ENCODE measurements at places on chromosomes 1 and 21.

DNA sequence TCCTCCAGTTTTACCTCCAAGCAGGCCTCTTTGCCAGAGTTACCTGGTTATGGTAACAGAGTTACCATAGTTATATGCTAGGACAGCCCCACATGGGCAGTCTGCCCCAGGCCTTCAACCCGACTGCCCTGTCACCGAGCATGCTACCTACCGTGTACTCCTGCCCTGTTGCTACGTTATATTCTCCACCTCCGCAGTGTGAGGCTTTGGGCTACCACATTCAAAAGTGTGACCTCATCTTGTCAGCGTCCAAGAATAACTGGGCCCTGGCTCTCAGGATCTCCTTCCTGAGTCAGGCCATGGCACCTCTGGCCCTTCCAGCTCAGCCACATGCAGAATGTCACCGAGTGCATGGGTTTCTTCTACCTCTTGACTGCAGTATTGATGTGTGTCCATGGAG lies 8.9 kb downstream of the MAPKAPK2 start:
- no peak for DNase-seq

GRCh38 chr1:6646499-6647148 lies 22.0 kb downstream of the THAP3 start:
- DNase-seq, result peak; percentile 20

- DNase-seq, result no peak
Observed at GRCh38 chr1:15775706-15776105, 17.1 kb downstream of the FBLIM1 start.

DNA sequence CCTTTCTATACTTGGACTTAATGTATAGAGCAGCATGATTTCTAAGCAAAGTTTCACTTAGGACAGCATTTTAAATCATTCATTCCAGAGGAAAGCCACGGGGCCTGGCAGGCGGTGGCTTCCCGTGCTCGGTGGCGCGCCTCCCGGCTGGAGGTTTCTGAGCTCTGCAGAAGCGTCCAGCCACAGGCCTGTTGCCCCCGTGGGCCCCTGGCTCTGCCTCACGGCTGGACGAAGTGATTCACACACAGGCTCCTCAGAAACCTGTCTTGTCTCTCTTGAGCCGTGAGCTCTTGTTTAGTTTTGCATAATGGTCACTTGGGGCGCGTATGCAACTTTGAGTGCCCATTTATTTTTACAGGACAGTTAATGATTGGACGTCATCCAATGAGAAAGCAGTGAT lies 22.1 kb upstream of the DIP2A start:
- DNase-seq, result no peak

- no peak for DNase-seq
Observed at GRCh38 chr1:150534002-150534401, 15.2 kb upstream of the ADAMTSL4 start.

DNA sequence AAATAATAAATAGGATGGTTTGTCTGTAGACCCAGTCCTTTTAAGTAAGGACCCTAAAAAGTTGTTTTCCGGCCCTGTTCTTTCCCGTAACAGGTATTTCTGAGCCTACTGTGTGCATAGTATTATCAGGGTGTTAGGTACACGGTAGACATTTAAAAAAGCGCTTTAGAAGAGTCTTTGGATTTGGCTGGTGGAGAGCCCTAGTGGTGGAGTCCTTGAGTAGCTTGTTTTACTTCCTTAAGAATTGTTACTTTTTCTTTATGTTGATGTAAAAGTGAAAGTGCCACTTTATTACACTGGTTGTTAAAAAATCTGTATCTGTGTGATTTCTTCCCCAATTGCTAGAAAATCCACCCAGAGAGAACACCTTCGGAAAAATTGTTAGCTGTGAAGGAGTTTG lies 36.8 kb downstream of the SMYD2 start:
- no peak for DNase-seq

DNA sequence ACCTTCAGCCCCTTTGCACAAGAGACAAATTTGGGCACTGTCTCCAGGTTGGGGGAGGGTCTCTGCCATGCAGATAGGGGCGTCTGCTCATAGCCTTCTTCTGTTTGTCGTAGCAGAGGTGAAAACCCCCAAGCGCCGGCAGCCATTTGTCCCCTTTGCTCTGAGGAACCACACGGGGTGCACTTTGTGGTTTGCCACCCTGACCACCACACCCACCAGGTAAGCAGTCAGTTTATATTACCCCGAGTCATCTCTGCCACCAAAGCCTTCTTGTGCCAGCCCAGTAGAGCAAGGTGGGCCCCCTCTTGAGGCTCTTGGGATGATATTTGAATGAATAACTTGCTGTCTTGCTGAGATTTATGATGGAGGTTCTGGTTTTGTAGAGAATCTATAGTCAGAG lies 111.8 kb downstream of the VPS13D start:
- DNase-seq, result no peak

- no peak for DNase-seq
Observed at GRCh38 chr1:212077028-212077427, 41.5 kb downstream of the DTL start.

- no peak for DNase-seq
Observed at GRCh38 chr1:198102454-198102827, 54.4 kb upstream of the NEK7 start.

DNA sequence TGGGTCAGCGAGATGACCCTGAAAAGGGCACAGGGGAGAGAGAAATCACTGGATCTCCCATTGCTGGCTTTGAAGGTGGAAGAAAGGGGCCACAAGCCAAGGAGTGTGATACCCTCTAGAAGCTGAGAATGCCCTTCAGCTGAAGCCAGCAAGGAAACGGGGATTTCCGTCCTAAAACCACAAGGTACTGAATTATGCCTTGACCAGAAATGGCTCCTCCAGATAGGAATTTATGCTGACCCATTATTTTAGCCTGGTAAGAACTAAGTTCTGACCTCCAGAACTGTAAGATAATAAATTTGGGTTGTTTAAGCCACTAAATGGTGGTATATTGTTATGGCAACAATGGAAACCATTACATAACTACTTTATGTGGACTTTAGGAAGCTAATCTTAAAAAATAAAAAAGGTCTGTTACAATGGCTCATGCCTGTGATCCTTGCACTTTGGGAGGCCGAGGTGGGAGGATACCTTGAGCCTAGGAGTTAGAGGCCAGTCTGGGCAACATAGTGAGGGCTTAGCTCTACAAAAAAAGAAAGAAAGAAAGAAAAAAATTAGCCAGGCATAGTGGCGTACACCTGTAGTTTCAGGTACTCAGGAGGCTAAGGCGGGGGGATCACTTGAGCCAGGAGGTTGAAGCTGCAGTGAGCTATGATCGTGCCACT lies 3.6 kb upstream of the H6PD start:
- DNase-seq, result no peak

- DNase-seq, result peak; percentile 68
Observed at GRCh38 chr1:220999872-221000863, 120.9 kb downstream of the HLX start.

- no peak for DNase-seq
Observed at GRCh38 chr1:38418195-38419030, 371.8 kb upstream of the POU3F1 start.

DNA sequence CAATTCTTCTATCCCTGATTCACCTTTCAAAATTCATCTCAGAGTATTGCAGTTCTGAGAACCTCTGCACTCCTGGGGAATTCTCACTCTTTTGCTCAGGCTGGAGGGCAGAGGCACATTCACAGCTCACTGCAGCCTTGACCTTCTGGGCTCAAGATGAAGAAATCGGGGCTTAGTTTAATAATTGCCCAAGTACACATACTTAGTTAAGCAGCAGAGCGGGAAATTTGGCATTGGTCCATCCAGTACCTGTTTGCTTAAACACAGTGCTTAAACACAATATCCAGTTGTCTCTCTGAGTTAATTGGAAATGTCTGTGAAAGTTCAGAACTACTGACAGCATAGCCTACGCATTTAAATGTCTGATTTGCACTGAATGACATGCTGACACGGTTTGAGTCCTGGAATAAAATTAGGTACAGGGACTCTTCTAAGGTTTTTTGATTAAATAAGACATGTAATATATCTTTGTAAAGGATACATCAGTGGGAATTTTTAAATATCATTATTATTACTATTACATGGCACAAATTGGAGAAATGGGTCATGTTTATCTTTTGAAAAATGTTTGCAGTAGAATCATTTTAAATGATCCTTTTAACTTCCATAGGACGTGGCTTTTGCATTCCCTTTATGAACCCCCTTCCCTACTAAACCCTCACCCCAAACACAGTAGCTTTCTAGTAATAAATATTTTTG lies 337.4 kb downstream of the SRGAP2C start:
- DNase-seq, result no peak

DNA sequence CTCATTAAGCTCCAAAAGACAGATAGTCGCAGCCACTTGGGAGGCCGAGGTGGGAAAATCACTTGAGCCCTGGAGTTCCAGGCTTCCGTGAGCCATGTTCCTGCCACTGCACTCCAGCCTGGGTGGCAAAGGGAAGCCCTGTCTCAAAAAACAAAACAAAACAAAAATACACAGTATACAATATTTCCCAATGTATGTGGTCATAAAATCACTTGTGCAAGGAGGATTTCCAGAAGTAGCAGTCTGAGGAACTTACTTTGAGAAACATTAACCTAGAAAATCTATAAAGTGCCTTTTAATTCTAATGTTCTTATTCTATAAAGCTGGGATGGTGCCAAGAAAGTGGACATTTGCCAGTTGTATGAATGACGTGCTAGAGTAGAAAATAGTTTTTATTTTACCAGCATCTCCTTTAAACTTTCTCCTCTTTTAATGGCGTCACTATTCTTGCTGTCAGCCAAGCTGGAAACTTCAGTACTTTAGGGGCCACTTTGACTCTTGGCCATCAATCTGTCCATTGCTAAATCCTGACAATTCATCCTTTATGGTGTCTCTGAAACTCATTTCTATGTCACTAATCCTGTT lies 22.5 kb downstream of the FAM177B start:
- DNase-seq, result no peak

DNA sequence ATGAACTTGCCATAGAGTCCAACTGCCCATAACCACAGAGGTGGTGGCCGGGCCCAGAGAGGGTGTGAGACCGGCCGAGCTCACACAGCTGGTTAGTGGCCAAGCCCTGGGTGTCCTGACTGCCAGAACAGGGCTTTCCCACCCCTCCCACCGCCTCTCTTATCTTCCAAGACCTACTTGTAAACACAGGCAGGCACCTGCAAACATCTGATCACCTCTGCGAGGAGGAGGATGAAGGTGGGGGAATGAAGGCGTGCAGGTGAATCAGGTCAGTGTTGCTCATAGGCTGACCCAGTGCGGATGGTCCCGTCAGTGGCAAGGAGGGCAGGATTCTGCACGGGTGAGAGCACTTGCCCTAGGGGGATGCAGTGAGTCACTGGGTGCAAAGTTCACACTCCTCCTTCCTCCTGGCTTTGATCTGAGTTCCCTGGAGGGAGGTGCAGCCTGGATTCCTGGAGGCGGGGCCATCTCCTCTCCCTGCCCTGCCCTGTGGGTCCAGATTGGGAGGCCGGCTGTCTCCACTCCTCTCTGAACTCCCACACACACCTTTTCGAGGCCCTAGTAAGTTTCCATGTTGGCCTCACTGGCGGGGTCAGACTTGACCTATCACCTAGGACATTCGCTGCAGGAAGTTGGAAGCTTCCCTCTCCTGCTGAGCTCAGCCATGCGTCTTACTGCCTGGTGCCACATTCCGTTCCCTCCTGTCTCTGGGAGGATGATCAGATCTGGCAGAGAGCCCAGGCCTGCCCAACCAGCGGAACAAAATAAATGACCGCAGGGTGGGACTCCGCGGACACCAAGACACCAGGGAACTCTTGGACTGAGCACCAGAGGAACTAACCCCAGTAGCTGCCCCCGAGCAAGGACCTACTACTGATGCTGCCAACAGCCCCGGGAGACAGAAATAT lies 7.3 kb downstream of the UQCRHL start:
- DNase-seq, result no peak

DNA sequence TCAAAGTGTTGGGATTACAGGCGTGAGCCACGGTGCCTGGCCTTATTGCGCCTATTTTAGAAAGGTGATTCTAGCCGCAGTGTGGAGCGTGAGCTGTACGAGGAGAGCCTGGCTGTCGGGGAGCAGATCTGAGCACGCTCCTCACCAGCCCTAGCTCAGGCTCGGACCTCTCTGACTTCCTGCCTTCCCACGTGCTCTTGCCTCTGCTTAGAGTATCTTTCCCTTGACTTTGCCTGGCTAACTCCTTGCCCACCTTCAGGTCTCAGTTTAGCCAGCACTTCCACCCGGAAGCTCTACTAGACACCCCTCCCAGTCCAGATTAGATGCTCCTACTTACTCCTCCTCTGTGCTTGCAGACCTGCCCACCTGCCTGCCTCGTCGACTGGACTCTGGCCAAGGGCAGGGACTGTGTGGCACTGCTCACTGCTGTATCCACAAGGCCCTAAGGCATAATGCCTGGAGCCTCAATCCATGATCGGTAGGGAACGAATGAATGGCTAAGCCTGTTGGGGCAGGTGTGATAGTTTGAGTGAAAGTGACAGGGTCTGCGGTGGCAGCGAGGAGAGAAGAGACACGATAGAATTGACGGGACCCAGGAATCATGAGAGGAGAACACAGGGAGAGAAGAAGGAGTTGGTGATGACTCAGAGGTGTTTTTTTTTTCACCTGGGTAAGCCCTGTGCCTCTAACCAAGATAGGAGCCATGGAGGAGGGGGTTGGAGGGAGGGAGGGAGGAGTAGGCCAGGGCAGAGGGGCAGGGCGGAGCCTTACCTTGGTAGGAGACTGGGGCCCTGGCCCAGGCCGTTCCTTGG lies 28.1 kb upstream of the WASF2 start:
- DNase-seq, result no peak

- no peak for DNase-seq
Observed at GRCh38 chr1:240500647-240501046, 111.3 kb downstream of the GREM2 start.

DNA sequence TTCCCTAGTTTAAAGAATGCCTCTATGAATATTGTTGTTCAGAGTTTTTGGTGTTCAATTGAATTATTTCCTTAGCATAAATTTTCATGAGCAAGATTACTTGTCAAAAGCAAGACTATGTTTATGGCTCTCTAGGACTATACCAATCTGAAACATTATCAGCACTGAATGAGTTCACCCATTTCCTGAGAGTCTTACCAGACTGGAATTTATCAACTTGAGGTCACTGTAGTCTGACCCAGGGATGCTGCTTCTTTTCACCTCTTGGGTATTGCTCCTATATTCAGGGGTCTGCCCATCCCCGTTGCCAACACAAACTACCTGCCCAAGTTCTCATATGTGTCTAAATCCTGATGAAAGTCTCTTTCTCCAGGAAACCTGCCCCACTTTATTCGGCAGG lies 42.6 kb downstream of the OPTC start:
- no peak for DNase-seq

- DNase-seq, result peak; percentile 78
Observed at GRCh38 chr1:27862671-27863537, 9.4 kb upstream of the THEMIS2 start.

DNA sequence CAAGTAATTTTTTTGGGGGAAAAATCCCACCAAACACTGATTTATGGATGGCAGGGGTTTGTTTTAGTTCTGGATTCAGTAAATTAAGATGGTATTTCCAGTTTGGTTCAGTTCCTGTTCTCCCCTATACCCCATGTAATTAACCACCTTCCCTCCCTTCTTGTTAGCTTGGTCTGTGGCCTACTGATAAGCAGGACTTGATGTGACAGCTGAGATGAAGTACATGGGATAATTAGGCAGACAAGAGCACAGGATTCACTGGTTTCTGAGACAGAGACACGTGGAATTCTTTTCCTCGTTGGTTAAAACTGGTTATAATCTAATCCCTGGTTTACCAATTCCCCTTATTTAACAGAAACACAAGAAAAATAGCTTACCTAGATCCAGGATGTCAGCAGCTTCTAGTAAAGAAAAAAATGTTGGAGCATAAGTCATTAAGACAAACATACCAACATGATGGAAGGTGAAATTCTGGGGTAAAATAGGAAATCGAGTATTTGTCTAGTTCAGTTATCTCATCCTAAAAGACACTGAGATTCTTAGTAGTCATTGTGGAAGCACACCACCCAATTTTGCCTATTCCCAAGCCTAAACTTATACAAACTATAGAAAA lies 81.5 kb downstream of the SCMH1 start:
- no peak for DNase-seq

GRCh38 chr21:34147792-34148418 lies 74.5 kb downstream of the MRPS6 start:
- no peak for DNase-seq
